ENCODE measurements at places on chromosomes 1 and 21. TPM values are rescaled to one million over a fixed set of nuclear protein-coding genes. Genes with fewer than 3 reads are reported as not detected.

CNTN2 gene
- total RNA-seq, result 0.13 TPM

ZNF670 gene
- 1.0 TPM for total RNA-seq

HIPK1 gene
- 27.1 TPM for total RNA-seq

KRTAP13-3 gene
- total RNA-seq, result not detected

ITPKB gene
- 3.1 TPM for total RNA-seq

SPRR2E gene
- total RNA-seq, result not detected

PRDM15 gene
- total RNA-seq, result 3.2 TPM

TCEA3 gene
- 70.9 TPM for total RNA-seq

LORICRIN gene
- not detected for total RNA-seq

FLG2 gene
- total RNA-seq, result not detected

ADGRL2 gene
- 36.5 TPM for total RNA-seq

DMBX1 gene
- total RNA-seq, result not detected

DNM3 gene
- total RNA-seq, result 0.40 TPM

NPPB gene
- not detected for total RNA-seq

OR2L13 gene
- not detected for total RNA-seq

TMCC2 gene
- total RNA-seq, result 0.33 TPM

TMEM240 gene
- total RNA-seq, result 0.98 TPM

PGLYRP3 gene
- not detected for total RNA-seq

CLCA4 gene
- not detected for total RNA-seq

GJB3 gene
- total RNA-seq, result 0.08 TPM

OR10J1 gene
- total RNA-seq, result not detected

AQP10 gene
- not detected for total RNA-seq

GUCA2B gene
- total RNA-seq, result 0.53 TPM

SPOCD1 gene
- total RNA-seq, result 0.08 TPM

TEDDM1 gene
- total RNA-seq, result not detected

CRYZL1 gene
- 10.4 TPM for total RNA-seq

RGS13 gene
- total RNA-seq, result not detected

GNAT2 gene
- total RNA-seq, result 0.25 TPM

RHD gene
- 0.18 TPM for total RNA-seq

BOLA1 gene
- 13.8 TPM for total RNA-seq

RAB7B gene
- total RNA-seq, result 0.73 TPM

OR6P1 gene
- not detected for total RNA-seq

SLC2A5 gene
- total RNA-seq, result 0.35 TPM

PEAR1 gene
- total RNA-seq, result 4.5 TPM

CD84 gene
- 3.2 TPM for total RNA-seq

SPATA46 gene
- not detected for total RNA-seq

MYOG gene
- not detected for total RNA-seq

KIF21B gene
- 0.93 TPM for total RNA-seq

PWP2 gene
- 4.8 TPM for total RNA-seq

NBPF4 gene
- not detected for total RNA-seq

LCE3D gene
- total RNA-seq, result not detected

SNAP47 gene
- total RNA-seq, result 35.8 TPM

SYCP1 gene
- total RNA-seq, result not detected

GNG12 gene
- total RNA-seq, result 17.3 TPM

WRAP73 gene
- 8.9 TPM for total RNA-seq
